H1 (cell line): ENCODE measurements at places on chromosomes 7 and 10.

- DNase-seq: no peak
These were observed 110.4 kb downstream of the AHR start for GRCh38 chr7:17408904-17409290.

DNA sequence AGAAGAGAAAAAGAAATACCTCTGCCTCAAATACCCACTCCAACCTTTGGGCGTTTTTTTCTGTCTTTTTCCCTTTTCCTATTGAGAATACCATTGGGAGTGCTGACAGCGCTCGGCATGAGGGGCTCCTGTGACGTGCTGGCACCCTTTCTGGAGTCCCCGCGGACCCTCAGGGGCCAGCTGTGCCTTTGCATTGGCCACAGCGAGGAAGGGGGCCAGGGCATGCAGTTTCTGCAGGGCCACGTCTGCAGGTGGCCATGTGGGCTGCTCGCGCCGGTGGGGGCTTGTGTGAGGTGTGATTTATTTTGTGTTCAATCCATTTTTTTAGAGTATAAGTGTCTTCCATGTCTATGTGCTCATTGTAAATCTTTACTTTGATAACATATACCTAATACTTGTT is 57.4 kb downstream of the INPP5A start:
- DNase-seq: no peak

DNA sequence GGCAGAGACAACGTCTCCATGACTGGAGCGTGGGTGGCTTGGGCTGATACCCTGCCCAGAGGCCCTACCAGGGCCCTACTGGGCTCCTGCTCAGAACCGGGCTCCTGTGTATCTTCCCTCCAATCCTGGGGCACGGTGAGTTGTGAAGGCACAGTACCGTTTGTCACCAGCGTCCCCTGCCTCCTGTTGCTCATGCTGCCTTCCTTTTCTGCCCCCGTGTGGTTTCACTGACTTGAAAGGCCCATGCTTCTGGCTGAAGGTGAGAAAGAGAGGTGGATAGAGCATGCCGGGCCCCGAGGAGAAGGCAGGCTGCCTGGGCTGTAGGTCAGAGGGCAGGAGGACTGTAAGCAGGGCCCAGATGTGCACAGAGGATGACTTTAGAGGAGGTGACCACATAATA is 9.1 kb upstream of the DMBT1 start:
- DNase-seq: no peak

DNA sequence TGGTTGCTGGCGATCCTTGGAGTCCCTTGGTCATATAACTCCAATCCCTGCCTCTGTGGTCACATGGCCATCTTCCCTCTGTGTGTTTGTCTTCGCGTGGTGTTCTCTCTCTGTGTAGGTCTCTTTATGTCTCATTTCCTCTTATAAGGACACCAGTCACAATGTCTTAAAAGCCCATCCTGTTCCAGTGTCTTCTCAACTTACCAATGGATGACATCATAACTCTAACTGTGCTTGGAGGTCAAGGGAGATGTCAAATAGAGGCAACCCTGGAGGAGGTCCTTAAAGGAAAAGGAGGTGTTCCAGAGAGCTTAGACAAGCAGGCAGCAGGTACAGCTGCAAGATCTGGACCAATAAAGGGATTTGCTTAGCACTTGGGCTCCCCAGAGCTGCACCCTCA is 143.0 kb downstream of the BUB3 start:
- DNase-seq: no peak

DNA sequence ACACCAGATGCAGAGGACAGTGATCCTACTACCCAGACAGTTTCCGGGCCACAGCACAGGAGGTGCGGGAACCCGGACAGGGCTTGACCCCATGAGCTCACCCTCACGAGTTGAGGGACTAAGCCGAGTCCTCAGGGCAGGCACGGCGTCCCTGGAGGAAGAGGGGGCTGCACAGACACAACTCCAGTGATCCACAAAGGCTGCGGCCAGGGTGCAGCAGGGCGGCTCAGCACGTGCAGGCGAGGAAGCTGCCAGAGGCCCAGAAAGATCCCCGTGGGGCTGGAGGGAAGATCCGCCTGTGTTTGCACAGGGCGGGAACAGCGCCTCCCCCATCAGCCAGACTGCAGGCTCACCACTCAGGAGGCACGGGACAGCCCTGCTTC is 45.9 kb upstream of the TMEM72 start:
- no peak for DNase-seq

DNA sequence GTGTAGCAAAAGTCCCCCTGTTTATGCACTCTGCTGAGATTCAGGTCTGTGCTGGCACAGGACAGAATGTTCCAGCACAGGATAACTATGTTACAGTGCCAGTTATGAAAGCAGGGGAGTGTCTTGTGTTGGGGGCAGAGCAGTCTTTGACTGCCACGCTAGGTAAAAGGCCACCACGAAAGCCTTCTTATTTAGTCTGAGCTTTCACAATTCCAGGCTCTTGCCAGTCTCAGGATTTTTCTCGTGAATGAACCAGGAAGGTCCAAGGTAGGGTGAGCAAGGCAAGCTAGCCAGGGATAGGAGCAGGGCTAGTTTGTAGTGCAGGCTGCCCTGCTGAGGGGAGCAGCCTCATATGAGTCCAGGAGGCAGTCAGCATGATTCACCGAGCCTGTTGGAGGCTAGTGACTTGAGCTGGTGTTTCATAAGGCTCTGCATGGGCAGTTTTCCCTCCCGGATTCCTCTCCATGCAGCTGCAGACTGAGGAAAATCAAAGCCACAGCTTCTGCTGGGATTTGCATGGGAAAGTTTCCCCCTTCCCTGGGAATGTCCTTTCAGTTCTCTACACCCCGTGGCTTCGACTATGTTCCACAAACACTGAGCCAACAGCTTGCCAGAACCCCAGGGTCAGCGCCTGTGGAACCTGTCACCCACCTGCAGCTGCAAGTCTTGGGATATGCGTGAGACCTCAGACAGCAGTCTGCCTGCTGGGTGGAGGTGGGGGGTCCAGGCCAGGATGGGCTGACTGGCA is 112.3 kb downstream of the JCAD start:
- no peak for DNase-seq

GRCh38 chr10:20622531-20623211 is 274.4 kb downstream of the NEBL start:
- no peak for DNase-seq

DNA sequence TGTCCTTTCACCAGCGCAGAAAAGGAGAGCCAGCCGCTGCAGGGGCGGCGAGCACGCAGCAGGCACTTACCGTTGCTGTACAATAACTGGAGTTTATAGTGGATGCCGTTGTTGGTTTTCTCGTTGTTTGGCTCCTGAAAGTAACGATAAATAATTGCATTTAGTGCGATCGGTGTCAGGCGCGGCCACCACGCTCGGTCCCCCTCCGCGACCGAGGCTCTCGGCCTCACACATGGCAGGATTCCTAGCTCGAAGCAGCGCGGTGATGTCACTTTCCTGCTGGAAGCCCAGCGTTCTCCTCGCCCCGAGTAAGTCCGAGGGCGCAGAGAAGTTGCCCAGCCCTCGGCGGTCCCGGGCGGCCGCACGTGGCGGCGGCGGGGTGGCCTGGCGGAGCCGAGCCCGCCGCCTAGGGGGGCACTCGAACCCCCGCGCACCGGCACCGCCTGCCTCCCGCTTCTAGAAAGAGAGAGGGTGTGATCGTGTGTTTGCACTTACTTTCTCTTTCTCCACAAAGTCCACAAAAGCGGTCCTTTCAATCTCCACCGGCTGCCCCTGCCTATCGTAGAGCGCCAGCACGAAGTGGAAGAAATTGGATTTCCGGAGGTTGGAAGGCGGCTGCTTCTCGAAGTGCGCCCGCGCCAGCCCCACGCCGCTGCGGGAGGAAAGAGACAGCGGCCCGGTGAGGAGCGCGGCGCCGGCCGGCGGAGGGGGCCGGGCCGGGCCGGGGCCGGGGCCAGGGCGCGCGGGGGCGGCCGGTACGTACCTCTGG is 1.0 kb downstream of the EBF3 start:
- no peak for DNase-seq

- DNase-seq: peak; percentile 78
These were observed 151.8 kb upstream of the YAE1 start for GRCh38 chr7:39414224-39415035.

GRCh38 chr10:66748217-66748616 is 177.6 kb upstream of the LRRTM3 start:
- no peak for DNase-seq

GRCh38 chr10:60757420-60757895 is 20.8 kb upstream of the CDK1 start:
- no peak for DNase-seq

DNA sequence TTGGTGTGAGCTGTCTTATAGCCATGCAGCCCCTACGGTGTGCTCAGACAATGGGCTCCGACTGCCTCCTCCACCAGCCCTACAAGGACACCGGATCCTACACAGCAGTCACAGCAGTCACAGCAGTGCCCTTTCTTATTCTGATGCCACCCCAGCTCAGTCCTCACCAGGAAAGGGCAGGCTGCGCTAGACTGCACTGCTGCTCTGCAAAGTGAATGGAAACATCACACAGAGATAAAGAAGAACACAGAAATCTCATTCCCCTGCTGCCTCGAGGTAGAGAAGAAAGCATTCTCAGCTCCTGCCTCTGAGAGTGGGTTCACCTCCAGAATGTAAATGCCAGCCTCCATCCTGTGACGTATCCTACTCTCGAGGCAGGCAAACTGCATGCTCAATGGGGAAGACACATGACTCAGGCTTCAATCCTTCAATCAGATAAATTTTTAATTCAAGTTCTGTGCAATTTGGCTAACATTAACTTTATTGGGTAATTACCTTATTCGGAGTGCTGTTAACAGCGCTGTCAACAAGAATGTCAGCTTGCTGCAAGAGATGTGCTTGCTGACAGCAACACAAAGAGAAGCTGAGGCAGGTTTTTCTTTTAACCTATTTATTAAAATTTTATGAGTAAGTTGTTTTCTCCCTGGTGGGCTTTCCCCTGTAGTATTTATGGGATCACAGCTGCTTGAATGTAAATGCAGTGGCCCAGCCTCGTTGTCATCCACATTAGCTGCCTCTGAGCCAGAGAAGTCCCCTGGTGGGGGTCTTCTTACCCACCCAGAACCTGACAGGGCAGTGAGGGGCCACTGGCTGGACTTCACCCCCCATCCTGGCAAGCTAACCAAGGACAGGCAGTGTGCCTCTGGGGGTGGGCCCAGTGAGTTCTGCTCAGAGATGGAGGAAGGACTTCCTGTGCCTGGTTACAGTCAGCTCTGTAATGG is 241.3 kb upstream of the KMT2E start:
- DNase-seq: peak; percentile 67

GRCh38 chr10:100508691-100509150 is 10.9 kb downstream of the SEC31B start:
- DNase-seq: no peak

- no peak for DNase-seq
These were observed 91.9 kb downstream of the WNT2 start for GRCh38 chr7:117231047-117231359.

DNA sequence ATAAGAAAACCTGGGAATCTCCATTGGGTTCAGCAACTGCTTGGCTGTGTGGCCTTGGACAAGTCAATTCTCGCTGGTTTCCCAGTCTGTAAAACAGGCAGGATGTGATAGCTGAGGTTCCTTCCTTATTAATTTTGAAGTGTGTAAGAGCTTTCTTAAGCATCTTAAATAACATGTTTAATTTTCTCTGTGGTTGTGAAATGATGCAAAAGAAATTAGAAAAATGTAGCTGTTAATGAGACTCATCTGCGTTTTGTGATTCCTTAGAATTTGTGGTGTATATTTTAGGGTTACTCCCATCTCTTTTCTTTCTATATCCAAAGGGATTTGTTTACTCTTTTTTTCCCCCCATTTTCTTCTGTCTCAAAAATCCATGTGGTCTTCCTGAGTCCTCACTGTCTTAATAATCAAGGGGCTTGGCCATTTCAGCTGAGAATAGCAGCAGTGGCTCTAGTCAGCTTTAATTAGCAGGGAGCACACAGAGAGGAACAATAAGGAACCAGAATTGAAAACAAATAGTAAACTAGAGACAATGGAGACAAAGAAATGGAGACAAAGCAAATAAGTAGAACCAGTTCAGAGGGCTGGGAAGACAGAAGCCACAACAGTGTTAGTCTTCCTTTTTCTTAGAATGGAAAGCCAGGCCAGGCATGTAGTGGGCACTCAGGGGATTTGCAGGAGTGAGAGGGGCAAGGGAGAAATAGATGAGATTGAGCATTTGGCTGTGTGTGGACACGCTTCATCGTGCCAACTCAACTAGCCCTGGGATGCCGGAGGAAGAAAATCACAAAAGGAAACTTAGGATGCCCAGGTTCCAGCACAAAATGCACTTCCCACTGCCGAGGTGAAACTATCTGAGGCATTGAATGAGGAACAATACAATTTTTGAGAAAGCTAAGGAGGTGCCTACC is 93.9 kb downstream of the CHN2 start:
- no peak for DNase-seq

DNA sequence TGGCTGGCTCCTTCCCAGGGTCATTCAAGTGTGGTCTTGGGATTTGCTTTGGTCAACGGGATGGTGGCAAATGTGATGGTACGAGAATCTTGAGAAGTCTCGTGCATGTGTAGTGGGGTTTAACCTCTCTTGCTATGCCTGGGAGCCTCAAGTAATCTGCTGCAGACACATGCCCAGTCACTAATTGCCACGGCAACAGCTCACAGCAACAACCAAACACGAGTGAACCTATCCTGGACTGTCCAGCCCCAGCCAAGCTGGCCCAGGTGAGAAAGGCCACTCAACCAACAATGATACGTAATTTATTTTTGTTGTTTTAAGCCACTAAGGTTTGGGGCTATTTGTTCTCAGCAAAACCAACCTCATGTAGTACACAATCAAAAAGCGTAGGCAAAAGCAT is 38.1 kb upstream of the DDC start:
- no peak for DNase-seq

GRCh38 chr10:21087476-21087875 is 190.4 kb upstream of the NEBL start:
- no peak for DNase-seq

DNA sequence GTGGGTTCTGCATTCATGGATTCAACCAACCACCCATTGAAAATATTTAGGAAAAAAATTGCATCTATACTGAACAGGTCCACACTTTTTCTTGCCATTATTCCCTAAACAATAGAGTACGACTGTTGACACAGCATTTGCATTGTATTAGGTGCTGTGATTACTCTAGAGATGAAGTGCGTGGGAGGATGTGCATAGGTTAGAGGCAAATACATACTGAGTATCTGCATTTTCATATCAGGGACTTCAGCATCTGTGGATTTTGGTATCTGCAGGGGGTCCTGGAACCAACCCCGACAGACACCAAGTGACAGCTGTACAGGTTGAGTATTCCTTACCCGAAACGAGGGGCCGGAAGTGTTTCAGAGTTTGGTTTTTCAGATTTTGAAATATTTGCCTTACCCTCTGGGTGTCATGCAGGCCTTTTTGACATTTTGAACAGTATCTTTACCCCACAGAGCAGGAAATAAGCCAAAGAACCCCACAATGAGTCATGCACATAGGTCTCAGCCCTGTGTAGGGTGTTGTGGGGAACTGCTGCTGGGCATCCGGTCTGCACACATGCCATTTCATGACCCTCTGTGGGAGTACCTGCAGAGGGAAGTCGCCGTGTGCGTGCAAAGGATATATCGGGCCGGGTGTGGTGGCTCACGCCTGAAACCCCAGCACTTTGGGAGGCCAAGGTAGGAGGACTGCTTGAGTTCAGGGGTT is 14.5 kb downstream of the NUDT5 start:
- no peak for DNase-seq
